Fibroblast of villous mesenchyme (primary cell): ENCODE measurements at places on chromosomes 5 and 9.
A peak's percentile ranks its signal among the peaks of the same experiment; 100 is the strongest.

- DNase-seq: no peak
Measured at GRCh38 chr5:147968855-147969254, 62.5 kb upstream of the C5orf46 start.

DNA sequence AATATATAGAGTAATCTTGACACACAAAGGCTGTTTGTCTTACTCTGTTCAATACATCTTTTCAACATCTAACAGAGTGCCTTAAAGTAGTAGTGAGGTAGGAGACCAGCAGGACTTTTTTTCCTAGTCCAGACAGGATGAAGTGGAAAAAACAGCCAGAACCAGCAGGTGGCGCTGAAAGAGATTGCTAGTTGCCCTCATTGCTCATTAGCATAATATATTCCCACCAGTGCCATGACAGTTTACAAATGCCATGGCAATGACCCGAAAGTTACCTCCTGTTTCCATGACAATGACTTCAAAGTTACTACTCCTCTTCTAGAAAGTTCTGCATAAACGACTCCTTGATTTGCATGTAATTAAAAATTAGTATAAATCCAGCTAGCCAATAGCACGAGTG is 387.4 kb downstream of the ACTL7B start:
- peak; percentile 20 for DNase-seq

- no peak for DNase-seq
Measured at GRCh38 chr9:72444435-72444834, 77.0 kb upstream of the TMC1 start.

DNA sequence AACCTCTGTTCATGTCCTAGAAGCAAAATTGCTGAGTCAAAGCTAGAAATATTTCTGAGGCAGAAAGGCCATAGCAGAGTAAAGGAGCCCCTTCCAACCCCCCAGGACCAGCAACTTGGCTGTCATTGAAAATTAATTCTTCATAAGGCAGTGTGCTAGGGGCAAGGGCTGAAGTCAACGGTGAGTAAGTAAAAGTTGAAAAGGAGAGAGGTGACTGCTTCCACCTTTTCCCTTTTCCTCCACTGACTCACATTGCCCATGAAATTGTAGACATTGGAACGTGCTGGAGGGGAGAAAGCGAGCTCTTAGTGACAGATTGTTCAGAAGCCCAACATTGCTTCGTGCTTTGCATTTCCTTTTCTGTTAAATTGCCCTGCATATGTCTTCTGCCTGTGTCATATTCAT is 19.1 kb downstream of the GLRA1 start:
- DNase-seq: no peak

DNA sequence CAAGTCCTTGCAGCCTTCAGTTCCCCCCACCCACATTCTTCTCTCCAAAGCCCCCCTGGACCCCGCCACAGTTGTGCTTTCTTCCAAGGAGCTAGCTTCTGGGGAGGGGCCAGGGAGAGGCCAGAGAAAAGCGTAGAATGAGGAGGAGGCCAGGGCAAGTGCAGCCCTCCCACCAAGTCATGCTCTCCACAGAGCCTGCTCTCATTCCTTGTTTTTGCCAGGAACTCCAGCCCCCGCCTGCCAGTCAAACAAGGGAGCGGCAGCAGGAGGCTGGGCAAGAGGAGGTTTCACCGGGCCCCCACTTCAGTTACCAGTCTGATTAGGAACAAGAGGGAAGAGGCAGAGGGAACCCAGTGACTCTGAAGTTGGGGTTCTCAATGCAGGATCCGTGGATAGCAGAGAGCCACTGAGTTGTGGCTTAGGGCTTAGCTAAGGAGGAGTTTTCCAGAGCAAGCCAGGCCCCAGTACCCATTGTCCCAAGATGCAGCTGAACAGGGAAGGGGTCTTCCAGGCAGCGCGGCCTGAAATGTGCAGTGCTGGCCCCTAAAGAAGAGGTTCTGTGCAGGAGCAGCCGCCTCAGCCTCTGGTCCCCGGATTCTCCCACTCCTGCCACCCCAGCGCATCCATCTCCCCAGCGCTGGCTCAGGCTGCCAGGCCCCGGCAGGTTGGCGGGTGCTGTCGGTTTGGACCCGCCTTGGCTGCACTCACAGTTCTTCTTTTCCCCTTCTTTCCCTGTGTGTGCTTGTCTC is 120.6 kb downstream of the DAB2IP start:
- DNase-seq: no peak

DNA sequence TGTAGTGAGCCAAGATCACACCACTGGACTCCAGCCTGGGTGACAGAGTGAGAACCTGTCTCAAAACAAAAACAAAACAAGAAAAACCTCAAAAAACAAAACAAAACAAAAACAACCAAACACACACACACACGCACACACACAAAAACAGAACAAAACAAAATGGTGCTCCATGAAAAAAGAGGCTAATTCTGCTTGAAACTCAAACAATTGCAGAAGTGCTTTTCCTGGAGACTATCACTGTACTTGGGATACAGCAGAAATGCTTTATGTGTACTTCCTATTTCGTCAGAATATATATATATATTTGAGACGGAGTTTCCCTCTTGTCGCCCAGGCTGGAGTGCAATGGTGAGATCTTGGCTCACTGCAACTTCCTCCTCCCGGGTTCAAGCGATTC is 49.9 kb upstream of the HSPA9 start:
- DNase-seq: no peak

GRCh38 chr5:127416906-127417305 is 100.5 kb upstream of the PRRC1 start:
- DNase-seq: no peak

DNA sequence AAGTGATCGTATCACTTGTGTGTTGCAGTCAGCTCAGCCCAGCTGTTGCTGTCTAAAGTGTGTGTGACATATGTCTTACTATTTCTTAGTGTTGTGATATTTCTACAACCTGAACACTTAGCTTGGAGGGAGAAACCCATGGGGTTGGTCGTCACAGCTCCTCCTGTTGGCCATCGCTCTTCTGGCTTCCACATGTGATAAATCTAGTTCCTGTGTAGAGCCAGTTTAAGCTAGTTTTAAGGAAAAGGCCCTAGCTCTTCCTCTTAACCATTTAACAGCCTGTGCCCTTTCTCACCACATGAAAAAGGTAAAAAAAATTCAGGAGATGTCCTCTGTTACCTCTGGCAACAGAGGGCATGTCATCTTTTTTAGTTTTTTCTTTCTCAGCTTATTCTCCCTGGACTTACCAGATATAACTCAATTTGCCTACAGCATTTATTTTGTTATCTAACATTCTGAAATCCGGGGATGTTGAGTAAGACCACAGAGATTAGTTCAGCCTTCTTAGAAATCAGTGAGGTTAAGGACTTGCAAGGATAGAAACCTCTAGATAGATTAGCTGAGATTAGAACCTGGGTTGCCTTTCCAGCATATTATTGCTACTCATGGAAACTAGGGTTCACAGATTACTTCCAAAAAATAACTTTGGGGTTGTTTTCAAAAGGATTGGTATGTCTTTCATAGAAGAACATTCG is 100.4 kb downstream of the GAPVD1 start:
- DNase-seq: peak; percentile 25

- DNase-seq: no peak
Measured at GRCh38 chr9:136029556-136029955, 65.5 kb downstream of the NACC2 start.

GRCh38 chr5:20213803-20214202 is 225.8 kb upstream of the CDH18 start:
- no peak for DNase-seq

DNA sequence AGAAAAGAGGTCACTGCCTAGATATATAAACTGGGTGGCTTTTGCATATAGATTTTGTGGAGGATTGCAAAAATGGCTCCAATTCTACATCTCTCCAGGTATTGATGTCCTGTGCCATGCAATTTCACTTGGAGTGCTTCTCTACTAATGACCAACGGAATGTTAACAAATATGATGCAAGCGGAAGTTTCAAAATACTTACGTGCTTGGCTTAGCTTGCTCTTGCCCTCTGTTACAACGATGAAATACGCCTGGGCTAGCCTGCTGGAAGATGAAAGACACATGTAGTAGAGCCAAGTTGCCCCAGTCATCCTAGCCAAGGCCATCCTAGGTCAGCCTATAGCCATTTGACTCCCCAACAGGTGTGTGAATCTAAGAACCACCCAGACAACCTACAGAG is 3.6 kb upstream of the POC5 start:
- DNase-seq: peak; percentile 54

DNA sequence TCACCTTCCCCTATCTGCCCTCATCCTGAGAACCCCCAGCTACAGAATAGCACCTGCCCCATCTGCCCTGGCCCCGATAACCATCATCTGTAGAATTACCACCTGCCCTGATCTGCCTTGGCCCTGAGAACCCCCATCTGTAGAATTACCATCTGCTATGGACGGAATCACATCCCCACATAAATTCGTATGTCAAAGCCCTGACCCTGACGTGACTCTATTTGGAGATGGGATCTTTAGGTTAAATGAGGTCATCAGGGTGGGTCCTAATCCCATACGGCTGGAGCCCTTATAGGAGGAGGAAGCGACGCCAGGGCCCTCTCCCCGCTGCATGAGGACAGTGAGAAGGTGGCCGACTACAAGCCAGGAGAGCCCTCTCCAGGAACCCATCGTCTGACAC is 32.6 kb downstream of the SARDH start:
- no peak for DNase-seq
